ENCODE measurements at places on chromosomes 11 and 22. TPM values are rescaled to one million over a fixed set of nuclear protein-coding genes. Genes with fewer than 3 reads are reported as not detected.
A peak's percentile ranks its signal among the peaks of the same experiment; 100 is the strongest.

DNA sequence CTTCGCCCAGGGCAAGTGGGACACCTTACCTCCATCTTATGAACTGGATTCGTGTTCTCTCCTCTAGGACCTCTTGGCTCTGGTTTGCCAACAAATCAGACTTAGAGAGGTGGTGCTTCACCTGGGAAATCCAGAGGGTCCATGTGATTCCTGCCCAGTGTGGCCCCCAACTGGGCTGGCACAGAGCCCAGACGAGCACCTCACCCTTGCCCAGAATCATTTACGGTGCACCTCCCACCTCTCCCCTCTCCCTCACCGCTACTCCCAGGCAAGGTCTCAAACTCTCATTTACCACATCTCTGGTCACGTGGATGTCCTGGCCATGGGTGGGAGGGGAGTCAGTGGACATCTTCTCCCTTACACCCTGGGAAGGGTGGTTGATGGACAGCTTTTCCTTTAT lies 1.1 kb downstream of the SPATA19 start:
- DNase-seq = no peak

- no peak for DNase-seq
Observed at GRCh38 chr11:113260096-113260425, 54.3 kb upstream of the TTC12 start.

DNA sequence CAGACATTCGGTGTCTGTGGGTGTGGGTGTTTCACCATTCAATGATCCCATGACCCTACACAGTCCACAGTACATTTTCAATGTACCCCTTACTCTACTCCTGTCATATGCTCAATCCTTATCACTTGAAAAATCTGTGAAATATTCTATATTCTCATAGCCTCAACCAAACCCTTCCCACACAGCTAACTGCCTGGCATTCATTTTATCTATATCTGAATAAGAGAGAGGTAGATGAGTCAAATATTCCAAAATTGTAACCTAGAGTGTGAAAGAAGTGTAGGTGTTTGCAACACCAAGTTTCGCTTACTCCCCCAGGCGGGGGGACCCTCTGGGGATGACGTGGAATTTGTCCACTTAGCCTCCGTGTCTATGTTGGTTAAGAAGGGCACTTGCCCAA lies 354.8 kb downstream of the ETS1 start:
- no peak for DNase-seq

GRCh38 chr11:102341844-102342318 lies 5.1 kb upstream of the BIRC2 start:
- peak; percentile 80 for DNase-seq

DNA sequence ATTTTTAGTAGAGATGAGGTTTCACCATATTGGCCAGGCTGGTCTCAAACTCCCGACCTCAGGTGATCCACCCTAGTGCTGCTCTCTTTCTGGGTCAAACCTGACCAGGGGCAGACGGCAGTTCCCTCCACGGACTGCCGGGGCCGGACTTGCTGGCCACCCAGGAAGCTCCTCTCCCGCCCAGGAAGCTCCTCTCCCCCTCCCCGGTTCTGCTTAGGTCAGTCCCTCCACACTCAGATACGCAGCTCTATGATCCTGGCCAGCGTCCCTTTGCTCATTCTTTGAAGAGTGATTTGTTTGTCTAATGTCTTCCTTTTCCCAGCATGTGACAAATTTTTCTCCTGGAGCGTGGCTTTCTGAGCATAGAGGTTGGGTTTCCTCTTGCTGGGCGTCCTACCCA lies 125.3 kb upstream of the B3GAT1 start:
- no peak for DNase-seq

GRCh38 chr11:134901955-134902918 lies 490.2 kb upstream of the B3GAT1 start:
- no peak for DNase-seq

DNA sequence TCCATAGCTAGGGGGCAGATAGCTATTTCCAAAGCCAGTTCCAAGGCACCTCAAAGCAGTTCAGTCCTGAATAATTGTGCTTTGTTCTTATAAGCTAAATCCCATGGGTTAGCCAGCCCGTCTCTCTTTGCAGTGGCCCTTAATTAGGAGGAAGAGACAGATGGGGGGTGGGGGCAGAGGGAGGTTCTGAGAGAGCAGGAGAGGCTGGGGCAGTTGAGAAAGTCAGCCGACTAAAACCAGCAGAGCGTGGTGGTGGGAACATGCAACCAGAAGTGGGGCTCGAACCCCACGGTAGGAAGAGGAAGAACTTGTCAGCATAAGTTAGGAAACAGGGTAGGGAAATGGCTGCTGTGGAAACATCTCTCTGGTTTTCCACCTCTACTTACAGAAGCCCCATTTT lies 10.9 kb upstream of the SCN4B start:
- no peak for DNase-seq

GRCh38 chr11:2672553-2673249 lies 27.1 kb downstream of the KCNQ1OT1 start:
- no peak for DNase-seq

- peak; percentile 81 for DNase-seq
Observed at GRCh38 chr22:36454916-36455570, 26.4 kb downstream of the TXN2 start.

- DNase-seq = no peak
Observed at GRCh38 chr22:24816806-24817205, 10.8 kb downstream of the SGSM1 start.

DNA sequence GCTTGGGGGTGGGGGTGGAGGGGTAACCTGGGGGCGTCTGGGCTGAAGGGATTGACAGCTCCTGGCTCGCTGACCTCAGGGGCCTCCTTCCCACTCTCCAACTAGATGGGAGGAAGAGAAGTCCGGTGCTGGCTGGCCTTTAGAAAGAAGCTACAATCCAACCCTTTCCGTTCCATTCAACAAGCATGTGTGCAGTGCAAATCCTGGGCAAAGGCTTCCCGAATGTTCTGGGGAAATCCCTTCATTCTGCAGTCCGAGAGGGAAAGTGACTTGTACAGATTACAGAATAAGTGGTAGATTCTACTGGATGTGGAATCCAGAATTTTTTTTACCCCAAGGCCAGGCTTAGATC lies 149.9 kb downstream of the FEZ1 start:
- no peak for DNase-seq

Gene DNAJB7
- not detected for total RNA-seq

Gene CARD10
- total RNA-seq = 7.0 TPM

Gene OR4C3
- not detected for total RNA-seq

Gene VPREB1
- total RNA-seq = not detected

Measured in neural crest cell (in vitro differentiated cells).